ENCODE measurements at places on chromosomes 7 and 10.

DNA sequence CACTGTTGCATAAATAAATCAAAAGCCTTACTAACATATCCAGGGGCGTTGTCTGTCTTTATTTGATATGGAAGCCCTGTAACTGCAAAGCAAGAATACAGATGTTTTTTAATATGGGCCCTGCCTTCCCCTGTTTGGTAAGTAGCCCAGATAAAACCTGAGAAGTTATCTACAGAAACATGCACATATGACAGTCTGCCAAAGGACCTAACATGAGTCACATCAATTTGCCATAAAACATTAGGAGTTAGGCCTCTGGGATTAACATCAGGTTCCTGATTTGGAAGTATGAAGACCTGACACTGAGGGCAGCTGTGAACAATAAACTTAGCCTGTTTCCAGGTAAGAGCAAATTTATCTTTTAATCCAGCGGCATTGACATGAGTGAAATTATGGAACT is 1588.8 kb downstream of the REEP3 start:
- no peak for DNase-seq

DNA sequence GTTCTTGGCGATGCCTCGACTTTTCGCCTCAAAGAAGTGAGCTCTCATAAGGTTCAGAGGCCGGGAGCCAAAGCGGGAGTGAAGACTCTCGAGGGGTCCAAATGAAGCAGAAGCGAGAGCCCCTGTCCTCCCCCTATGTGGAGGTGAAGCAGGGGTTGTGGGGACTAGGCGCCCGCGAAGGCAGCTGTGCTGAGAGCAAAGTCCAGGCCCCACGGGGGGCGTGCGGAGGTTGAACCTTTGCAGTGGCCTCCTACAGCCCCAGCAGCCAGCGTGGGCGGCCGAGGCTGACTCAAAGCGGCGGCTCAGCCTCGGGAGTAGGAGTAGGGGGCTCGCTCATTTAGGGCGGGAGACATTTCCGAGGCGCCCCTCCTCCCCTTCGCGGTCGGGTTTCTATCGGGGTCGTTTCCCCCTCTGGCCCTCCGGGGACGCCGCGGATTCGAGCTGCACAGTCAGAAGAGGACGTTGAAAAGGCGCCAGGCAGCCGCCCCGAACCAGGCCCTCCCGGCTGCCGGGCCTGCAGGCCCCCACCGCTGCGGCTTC is 553 bp upstream of the ADD3 start:
- no peak for DNase-seq

DNA sequence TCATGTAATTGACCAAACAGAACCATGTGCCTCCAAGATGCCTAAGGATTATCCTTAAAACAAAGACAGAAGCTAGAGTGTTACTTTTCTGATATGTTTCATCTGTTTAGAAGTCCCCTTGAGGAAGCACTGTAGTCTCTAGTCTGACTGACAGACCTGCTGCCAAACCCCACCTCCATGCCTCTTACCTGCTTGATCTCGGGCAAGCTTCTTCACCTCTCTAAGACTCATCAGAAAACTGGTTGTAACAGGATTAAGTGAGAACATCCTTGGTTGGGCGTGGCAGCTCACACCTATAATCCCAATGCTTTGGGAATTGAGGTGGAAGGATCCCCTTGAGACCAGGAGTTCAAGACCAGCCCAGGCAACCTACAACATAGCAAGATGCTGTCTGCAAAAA is 42.2 kb upstream of the OTUD1 start:
- no peak for DNase-seq

- no peak for DNase-seq
Measured at GRCh38 chr7:135930565-135931461, 46.3 kb downstream of the MTPN start.

DNA sequence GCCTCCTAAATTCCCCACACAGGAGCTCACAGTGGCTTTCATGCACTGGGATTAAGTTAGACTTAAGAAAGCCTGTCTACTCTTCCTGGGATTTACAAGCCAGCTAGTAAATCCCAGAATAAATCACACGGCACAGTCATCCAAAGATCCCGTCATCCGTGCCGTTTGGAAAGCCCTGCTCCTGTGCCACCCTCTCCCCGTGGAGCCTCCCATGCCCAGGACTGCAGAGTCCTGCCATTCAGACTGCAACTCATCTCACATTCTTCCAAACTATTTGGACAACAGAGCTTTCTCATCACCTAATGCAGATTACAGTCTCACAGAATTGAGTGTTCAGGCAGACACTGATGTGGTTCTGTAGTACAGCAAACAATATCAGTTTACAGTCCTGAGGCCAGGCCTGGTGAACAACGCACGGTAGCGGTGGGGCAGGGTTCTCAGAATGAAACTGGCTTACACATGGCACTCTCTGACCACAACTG is 166.5 kb downstream of the EGFR start:
- no peak for DNase-seq

GRCh38 chr7:151758622-151759540 is 118.0 kb downstream of the PRKAG2 start:
- DNase-seq: no peak

DNA sequence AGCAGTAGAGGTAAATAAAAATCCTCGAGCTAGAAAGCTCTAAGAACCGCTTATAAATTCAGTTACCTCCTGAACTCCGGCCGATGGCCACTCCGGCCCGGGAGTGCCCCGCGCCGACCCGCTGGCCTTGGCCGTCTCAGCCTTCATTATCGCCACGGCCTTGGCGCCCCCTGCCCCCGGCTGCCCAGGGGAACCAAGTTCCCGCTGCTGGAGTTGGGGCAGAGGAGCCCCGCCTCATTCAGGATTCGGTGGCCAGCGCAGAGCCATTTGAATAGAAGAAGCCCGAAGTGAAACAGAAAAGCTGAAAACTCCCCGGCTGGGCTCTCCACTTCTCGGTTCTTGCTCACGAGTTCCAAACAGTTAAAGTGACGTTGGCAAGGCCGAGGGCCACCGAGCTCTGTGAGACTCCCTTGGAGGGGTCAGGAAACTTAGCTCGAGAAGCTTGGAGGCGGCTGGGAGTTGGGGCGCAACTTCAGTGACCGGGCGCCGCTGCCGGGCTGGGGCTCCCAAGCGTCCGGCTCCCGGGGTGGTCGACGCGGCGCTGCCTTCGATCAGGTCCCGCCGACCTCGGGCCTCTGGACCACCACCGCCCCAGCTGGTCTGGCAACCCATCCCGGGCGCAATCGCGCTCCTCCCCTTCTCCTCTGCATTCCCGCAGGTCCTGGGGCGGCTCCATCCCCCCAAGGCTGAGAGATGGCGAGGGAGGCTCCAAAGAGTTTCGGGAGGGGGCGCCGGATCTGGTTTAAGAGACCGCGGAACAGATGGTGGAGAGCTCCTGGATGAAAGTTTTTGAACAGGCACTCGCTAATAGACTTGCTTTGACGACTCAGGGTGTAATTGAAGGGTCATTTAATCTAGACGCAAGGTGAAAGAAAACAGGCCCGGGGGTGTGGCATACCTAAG is 5.8 kb upstream of the FEZF1 start:
- no peak for DNase-seq

GRCh38 chr10:59079386-59080226 is 96.8 kb upstream of the PHYHIPL start:
- DNase-seq: peak; percentile 2

DNA sequence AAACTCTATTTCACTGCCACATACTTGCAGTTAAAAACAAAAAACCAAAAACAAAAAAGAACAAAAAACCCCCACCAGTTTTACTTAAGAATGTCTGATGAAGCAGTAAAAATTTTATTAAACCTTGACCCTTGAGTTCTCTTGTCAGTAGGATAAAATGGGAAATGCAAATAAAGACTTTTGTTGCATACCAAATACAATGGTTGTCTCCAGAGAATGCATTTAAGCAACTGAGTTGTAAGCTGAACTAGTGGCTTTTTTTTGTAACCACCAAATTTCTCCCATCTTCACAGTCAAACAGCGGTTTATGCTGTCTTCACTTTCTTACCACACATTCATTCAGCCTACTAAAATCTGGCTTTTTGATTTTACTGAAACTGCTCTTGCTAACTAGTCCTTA is 3.1 kb downstream of the SYPL1 start:
- DNase-seq: no peak

- DNase-seq: no peak
Measured at GRCh38 chr10:109957092-109957797, 33.9 kb upstream of the XPNPEP1 start.

DNA sequence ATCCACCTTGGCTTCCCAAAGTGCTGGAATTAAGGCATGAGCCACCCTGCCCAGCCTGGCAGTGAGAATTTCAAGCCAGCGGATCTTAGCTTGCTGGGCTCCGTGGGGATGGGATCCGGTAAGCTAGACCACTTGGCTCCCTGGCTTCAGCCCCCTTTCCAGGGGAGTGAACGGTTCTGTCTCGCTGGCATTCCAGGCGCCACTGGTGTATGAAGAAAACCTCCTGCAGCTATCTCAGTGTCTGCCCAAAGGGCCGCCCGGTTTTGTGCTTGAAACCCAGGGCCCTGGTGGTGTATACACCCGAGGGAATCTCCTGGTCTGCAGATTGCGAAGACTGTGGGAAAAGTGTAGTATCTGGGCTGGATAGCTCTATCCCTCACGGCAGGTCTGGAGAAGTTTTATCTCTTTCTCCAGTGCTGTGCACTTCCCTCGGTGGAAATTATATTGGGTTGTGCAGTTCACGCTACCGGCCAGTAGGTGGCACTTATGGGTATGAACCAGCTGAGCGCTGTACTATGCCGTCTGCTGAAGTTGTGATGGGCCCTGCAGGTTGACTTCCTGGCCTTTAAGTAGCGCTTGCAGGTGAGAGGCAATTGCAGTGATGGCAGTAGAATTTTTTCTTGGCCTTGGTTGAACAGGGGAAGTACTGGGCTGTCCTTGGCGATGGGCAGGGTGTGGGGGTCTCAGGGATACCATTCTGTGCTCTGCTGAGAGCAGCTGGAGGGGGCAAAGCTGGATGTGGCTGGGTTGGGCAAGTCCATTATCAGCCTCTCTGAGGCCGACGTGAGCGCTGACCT is 138.0 kb upstream of the MTPN start:
- DNase-seq: no peak

- no peak for DNase-seq
Measured at GRCh38 chr10:84329196-84329611, 815 bp downstream of the CCSER2 start.

DNA sequence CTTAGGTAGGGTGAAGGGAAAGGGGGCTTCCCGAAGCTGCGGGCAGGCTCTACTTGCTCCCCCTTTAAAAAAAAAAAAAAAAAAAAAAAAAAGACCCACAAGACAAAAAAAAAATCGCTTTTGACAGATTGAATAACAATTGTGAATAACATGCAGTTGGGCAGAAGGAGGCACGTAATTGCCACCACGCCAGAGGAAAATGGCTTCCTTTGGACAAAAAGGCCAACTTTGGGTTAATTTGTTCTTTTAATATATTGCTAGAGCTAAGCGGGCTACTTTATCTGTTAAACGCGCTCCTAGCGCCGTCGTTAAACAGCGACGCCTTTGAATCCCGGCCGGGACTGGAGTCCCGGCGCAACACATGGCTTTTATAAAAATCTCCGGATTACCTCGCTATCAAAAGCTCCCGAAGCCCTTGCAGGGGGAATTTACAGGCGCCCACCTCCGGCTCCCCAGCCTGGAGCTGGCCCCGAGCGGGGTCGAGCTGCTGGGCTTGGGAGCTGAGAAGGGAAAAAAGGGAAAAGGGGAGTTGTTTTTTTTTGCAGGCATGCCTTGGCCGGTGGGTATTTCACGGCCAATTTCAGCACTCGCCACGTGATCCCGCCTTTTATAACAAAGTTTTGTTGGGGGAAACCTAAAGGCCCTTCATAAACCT is 1.2 kb downstream of the HOXA11 start:
- DNase-seq: no peak

- DNase-seq: no peak
Measured at GRCh38 chr7:148623586-148624282, 33.2 kb downstream of the C7orf33 start.

DNA sequence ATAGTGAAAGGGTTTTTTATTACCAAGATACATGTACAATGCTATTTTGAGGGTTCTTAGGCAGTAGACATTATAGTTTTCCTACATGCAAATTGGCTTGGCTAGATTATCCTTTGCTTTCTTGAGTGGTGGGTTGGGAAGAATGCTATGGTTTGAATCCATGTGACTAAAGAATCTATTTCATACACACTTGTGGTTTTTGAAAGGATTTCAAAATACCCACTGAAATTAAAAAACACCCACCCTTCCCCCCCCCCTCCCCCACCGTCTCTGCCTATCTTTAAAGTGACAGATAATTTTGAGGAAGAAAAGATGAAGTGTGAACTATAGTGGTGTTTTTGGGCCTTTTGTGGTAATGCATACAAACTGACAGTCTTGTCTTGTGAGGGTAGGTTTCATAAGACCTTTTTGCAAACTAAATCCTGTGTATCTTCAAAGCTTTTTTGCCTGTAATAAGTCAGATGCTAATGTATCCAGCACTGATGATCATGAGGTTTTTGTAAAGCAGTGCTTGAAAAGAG is 90.9 kb downstream of the TPST1 start:
- no peak for DNase-seq

DNA sequence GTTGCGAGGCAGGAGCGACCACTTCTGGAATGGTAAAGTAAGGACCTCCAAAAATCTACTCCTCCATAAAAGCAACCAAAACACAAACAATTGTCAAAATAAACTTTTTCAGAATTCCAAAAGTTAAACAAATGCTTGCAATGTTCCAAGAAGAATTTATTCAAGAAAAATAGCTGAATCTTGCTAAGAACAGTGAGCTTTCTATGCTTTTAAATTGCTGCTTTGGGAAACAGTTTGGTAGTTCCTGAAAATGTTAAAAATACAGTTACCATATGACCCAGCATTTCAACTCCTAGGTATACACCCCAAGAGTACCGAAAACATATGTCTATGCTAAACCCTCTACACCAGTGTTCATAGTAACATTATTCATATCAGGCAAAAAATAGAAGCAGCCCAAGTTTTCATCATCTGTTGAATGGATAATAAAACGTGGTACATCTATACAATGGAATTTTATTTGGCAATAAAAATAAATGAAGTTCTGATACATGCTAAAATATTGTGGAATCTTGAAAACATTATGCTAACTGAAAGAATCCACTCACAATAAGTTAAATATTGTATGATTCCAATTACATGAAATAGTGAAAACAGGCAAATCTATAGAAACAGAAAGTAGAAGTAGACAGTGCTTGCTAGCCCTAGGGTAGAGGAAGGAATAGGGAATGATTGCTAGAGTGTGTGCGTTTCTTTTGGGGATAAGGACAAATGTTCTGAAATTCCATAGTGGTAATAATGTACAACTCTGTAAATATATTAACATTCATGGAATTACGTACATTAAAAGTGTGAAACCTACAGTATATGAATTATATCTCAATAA is 57.0 kb downstream of the LRRN3 start:
- no peak for DNase-seq

DNA sequence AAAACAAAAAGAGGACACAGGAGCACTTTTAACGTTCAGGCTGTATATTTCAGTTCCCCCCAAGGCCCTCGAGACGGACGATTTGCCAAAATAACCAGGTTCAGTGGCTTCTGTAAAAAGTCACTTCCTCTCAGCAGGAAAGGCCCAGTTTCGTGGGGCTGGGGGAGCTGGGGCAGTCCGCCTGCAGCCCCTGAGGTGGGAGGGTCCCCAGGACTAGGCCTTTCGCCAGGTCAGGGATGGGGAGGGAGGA is 28.8 kb downstream of the WDR86 start:
- no peak for DNase-seq

DNA sequence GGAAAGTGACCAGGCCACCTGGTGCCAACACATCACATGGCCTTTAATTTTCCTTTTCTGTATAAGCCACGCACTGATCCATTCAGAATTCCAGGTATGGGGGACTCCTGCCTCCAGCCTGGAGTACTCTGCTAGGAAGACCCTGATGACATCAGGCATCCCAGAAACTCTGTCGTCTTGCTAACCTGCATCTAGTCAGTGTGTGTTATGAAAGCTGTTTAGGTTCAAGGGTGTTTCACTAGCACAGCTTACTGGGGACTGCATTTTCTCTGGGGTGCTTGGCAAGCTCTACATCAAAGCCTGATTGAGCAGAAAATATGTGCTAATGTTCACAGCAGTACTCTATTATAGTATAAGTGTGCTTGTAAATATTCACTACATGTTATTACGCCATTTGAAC is 100.6 kb upstream of the MGMT start:
- DNase-seq: no peak

Measured in NCI-H2081 treated with DMSO at 0.1 percent for 48 hours (cell line).